Neural crest cell (in vitro differentiated cells): ENCODE measurements at places on chromosomes 16 and 17.

GRCh38 chr17:1486802-1487695 lies 5.4 kb downstream of the MYO1C start:
- DNase-seq = no peak

DNA sequence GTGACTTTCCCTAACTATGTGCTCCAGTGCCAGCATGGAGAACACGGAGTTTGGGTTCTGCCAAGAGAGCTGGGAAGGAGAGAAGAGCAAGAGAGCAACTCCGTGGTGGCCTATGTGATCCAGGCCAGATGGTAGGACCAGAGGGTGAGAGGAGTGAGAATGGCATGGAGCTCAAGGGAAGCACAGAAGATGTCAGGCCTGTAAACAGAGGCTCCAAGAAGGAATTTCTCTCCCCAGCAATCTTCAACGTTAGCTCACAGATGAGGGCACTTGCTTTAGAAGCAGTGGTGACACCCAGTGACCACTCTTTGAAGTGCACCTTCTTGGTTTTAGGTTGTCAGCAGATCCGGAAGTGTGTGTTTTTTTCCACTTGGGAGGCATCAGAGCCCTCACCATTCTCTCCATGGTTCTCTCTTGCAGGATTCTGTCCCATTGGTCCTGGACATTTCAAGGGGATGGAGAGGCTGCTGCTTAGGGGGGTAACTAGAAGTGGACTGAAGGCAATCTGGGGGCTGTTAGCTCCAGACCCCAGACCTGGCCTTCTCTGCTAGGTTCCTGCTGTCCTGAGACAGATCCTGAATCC lies 18.1 kb upstream of the TMEM98 start:
- peak; percentile 65 for DNase-seq

DNA sequence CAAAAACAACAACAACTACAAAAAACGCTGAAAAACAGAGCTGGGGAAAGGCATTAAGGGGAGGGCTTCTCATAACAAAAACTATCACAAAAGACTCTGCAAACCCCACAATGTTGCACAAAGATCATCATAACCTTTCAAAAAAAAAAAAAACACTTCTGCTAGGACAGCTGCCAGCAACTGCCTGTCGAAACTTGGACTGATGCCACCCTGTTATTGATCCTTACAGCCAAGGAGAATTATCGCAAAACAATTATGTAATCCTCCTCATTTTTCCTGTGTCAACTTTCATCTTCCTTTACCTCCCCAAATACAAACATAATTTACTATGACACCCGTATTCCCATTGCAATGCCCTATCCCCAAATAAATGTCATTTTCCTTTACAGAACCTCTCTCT lies 9.3 kb downstream of the CCDC40 start:
- DNase-seq = no peak

DNA sequence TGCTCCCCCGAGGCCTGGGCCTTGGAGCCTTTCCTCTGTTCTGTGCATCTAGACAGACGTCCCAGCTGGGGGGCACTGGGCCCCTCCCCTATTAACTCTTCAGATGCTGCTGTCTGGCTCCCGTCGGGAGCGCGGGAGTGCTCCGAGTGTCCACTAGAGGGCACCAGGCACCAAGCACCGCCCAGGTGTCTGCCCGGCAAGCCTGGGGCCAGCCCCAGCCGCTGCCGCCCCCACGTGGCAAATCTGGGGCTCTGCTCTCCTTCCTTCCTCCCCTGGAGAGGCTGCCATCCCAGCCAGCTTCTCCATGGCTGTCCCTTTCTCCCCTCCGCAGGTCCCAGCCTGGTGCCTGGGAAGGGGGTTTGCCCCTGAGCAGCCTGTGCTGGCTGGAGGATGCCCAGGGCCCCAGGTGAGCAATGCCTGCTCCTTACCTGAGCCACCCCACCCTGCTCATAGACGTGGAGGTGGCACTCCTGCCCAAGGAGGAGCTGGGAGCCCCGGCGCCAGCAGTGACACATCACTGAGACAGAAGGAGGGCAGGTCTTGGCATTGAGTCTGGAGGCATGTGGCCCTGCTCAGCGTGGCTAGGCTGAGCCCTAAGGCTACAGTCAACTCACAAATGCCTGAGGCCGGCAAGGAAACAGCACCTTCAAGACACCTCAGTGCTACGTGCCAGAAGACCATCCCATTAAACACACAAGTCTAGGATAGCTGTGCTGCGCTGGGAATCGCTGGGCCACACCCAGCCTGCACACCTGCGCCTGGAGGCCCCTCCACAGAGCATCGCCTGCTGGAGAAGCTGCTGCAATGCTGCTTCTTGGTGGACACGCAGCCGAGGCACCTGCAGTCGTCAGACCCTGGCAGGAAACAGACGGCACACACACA lies 19.7 kb downstream of the TMEM235 start:
- DNase-seq = peak; percentile 95
